ENCODE measurements at places on chromosomes 12 and 14.
A peak's percentile ranks its signal among the peaks of the same experiment; 100 is the strongest.

- DNase-seq = no peak
Measured at GRCh38 chr14:99896361-99896760, 103.1 kb downstream of the EML1 start.

GRCh38 chr12:76410371-76410770 is 62.2 kb upstream of the BBS10 start:
- DNase-seq = no peak

DNA sequence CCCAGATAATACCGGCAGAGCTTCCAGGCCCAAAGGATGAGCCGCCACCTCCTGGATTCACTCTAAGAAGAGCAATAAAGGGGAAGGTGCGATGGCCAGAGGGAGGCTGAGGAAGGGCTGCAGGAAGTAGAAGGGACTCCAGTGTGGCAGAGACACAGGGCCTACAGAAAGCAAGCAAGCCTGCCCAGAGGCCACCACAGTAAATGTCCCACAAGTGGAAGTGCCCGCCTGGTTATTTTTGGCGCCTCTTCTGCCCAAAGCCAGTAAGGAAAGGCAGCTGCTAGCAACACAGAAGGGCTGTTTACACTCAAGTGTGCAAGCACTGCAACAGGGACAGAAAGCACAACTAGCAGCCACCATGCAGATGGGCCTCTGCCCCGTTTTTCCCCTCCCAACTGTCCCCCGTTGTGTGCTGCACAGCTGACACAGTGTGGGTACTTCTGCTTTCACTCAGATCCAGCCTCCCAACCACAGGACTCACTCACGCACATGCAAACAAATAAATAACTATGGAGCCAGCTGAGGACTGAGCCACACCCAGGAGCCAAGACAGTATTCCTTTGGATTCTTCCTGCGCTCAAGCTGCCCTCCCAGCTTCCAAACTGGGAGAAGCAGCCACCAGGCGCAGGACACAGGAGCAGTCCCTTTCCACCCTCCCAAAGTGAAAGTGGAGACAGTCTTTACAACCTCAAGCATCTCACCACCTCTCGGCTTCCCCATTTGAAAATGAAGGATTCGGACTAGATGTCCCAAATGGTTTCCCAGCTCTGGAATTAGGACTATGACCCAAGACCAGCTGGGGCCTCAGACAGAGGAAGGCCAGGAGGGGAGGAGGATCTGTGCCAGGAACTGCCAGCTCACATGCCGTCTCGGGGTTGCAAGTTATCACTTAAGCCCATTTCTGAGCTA is 40.0 kb upstream of the PNMA1 start:
- DNase-seq = peak; percentile 83

DNA sequence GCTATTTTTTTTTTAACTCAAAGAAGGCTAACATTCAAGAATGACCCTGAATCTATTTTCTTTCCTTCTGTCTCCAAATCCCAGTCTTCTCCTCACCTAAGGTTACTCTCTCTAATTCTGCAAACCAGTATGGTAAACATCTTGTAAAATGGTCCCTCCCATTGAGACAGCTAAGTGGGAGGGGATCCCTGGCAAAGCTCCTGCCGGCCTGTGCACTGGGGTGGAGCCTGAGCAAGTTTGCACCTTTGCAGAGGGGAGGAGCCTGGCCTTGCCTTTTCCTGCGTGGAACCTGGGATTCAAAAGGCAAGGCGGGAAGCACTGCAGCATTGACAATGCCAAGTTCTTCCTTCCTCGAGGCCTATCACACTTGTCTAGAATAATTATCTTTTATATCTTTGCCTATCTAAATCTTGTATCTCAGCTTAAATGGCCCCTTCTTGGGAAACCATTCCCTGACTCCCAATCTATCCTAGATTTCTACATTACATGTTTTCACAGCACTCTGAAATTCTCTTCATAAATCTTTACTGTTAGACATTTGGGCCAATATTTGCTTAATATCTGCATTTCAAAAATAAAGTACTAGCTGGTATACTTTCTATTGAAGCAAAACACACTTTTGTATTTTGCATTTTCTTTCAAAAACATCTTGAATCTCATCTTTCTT is 83.0 kb downstream of the EPS8 start:
- no peak for DNase-seq

DNA sequence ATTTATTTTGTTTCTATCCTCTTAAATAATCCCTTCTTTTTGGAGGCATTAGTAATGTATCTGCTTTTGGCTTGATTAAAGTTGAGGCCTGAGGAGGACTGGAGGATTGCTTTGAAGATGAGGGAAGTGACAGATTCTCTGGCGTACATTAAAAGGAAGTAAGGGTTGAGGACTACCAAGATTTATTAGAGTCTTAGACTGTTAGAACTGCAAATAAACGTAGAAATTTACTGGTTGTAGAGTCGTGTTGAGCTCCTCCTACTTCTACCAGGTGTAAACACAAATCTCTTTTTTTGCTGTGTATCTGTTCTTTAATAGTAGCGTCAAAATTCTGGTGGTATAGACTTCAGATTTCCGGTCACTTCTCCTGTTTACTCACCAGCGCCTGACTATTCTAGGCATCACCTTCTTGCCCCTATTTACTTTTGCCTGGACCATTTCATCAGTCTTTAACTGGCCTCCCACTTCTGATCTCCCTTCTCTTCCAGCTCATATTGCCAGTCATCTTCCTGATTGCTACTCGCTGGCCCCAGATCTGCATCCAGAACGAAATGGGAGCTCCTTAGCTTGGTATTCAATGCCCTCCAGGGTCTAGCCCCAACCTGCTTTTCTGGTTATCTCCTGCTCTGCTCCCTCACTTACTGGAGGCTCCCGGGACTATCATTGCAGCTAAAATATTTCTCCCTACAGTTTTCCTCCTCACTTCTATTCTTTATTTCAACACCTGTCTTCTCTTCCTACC is 8.4 kb upstream of the EID3 start:
- DNase-seq = no peak

DNA sequence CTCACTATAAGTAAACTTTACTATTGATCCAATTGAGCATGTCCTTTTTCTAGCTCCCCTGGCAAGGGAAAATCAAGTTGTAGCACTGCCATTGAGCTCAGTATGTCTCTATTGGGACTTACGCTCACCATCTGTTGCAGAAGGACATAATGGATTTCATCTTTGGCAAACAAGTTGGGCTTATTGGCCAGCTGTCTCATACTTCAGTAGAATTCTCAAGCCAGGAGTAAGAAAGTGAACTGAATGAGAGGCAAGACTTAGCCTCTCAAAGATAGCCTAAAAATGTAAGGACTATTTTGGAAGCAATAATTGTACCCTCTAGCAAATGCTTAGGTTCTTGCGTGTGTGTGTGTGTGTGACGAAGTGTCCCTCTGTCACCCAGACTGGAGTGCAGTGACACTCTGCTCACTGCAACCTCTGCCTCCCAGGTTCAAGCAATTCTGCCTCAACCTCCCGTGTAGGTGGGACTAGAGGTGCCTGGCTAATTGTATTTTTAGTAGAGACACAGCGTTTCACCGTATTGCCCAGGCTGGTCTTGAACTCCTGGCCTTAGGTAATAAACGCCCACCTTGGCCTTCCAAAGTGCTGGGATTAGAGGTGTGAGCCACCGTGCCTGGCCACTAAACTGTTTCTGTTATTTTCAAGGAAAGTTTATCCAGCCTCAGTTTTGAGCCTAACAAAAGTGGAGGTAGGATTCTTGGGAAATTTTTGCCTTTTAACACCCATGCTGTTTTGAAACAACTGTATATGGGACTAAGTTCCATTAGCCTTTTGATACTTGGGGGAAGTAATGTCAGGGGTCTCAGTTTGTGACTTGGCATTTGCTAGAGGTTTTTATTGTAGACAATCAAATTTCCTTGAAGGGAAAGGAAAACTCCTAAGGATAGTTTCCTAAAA is 7.0 kb downstream of the HNRNPA1 start:
- no peak for DNase-seq

DNA sequence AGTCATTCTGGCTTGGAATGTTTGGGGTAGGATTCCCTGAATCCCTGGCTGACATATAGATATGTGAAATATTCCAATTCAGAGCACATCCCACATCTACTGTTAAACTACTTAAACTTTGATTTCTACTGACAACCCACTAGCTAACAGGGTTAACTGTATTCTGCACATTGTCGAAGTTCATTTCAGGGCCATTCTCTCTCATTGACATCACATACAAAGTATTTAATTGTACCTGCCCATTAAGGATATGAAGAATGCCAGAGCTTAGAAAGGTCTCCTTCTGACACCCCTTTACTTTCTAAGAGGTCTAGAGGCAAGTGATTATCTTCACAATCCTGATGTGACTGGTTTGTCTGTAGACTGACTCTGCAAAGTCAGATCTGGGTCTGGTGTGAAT is 2.8 kb upstream of the DCN start:
- no peak for DNase-seq

GRCh38 chr14:49497725-49498348 is 88.3 kb downstream of the RPS29 start:
- DNase-seq = no peak

GRCh38 chr14:101007765-101008164 is 104.2 kb upstream of the RTL1 start:
- DNase-seq = no peak

- no peak for DNase-seq
Measured at GRCh38 chr12:4296751-4297150, 23.2 kb downstream of the CCND2 start.

DNA sequence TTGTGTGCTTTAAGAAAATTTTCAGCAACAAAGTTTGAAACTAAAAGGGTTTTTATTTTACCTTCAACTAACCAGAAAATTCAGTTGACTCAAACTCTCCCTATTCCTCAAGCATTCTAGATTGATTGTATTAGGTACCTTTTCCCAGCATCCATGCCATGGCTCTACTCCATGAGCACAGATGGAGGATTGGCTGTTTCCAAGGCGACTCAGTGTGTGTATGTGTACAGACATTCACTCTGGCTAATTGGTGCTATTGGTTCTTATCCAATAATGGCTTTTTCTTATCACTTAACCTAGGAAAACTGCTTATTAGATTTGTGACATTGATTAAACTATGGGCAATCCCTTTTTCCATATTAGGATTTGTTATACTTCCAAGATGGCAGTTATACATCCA is 202.6 kb downstream of the ANO6 start:
- no peak for DNase-seq

DNA sequence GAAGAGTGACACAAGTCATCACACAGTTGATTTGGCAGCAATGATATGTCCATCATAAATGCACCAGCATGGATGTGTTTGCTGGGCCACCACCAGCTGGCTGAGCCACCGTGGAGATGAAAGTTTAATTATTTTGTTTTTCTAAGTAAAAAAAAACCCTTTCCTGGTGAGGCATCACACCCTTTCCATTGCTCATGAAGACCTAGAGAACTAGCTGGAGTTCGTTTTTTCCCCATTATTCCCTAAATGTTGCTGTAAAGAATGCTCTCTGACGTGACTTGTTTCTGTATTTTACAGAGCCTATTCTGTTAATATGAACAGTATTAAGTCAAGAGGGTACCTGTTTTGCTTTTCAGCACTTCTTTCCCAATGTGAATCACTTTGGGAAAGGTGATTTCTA is 257.9 kb downstream of the MSRB3 start:
- DNase-seq = no peak

GRCh38 chr12:24822121-24822899 is 126.6 kb downstream of the BCAT1 start:
- no peak for DNase-seq

GRCh38 chr12:96112733-96113132 is 77.3 kb upstream of the LTA4H start:
- DNase-seq = no peak

- peak; percentile 82 for DNase-seq
Measured at GRCh38 chr12:2239381-2239871, 186.6 kb downstream of the CACNA1C start.

GRCh38 chr12:130117701-130118100 is 44.6 kb upstream of the FZD10 start:
- DNase-seq = no peak

GRCh38 chr14:84458881-84459280 is 1071.1 kb upstream of the FLRT2 start:
- no peak for DNase-seq

DNA sequence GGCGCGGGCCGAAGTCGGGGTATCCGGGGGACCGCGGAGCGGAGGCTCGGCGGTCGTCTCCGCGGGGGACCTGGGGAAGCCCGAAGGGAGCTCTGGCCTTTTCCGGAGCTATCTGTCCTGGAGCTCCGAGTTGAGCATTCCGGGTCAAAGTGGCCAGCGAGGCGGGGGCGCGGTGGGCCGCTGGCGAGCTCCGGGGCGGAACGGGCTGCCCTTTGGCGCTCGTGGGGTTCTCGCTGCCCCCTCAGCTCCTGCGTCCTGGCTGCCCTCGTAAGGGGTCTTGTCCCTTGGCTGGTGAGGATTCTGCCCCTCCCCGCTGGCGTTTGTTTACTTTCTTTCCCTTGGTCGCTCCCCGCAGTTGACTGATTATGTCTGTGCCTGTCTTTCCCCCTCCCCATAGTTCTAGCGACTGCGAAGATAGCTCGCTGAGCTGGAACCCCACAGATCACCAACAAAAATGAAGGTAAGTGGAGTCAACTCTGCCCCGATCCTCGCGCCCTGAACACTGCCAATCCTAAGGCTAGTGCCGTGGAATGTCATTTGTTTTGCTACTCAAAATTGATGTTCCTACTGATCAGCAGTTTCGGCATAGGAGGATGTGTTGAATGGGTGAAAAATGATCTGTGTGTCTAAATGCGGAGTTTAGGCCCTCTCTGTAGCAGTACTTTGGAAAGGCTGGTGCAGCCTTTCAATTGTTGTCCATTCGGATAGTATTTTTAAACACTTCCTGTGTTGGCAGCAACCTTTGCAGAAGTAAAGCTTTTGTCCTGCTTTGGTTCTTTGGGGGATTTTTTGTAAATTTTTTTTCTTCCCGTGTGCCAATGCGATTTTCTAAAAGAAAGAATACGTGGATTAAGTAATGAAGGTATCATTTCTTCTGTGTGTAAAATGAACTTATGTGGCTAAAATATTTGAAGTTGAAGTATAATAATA is 1.3 kb downstream of the ARID4A start:
- no peak for DNase-seq

DNA sequence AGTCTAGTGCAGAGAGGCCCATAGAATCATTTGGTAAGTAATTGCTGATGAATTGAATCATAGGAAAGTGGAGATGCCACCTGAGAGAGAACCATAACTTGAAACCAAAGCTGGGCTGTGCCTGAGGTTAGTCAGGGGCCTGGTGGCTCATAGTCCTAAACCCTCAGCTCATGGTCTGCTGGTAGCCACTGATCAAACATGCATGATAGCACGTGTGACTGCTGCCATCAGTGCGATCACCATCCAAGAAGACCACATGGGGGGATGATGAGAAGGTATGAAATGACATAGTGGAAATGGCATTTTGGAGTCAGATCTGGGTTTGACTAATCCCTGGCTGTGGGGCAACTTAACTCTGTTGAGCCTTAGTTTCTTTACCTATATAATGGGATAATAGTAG is 190.5 kb downstream of the CACNA1C start:
- DNase-seq = no peak

Data from tibial artery (tissue), 4 donors.